ENCODE measurements at places on chromosomes 6 and 20. TPM values are rescaled to one million over a fixed set of nuclear protein-coding genes. Genes with fewer than 3 reads are reported as not detected.
A peak's percentile ranks its signal among the peaks of the same experiment; 100 is the strongest.

TGM3 gene
- polyA plus RNA-seq = not detected

GRCh38 chr6:154981079-154981870 is 13.8 kb upstream of the TIAM2 start:
- no peaks in the 10 kb centered on the region for H3K27me3 ChIP-seq
- H3K4me3 ChIP-seq = no peak overlapping the region
- no peaks in the 10 kb centered on the region for H3K36me3 ChIP-seq
- H3K27ac ChIP-seq = no peak overlapping the region
- no peak for DNase-seq

SLA2 gene
- polyA plus RNA-seq = 11.0 TPM

- no peaks in the 10 kb centered on the region for H3K4me1 ChIP-seq
- H3K27ac ChIP-seq = no peak overlapping the region
- no peak overlapping the region for H3K4me3 ChIP-seq
- no peak for DNase-seq
- no peaks in the 10 kb centered on the region for H3K36me3 ChIP-seq
Measured at GRCh38 chr6:78713564-78713963, 153.8 kb upstream of the IRAK1BP1 start.

L3MBTL1 gene
- 0.74 TPM for polyA plus RNA-seq

- no peak for DNase-seq
- no peaks in the 10 kb centered on the region for H3K4me1 ChIP-seq
- H3K27ac ChIP-seq = no peak overlapping the region
- H3K36me3 ChIP-seq = no peaks in the 10 kb centered on the region
Measured at GRCh38 chr6:86251106-86251505, 608.4 kb upstream of the SYNCRIP start.

- H3K36me3 ChIP-seq = no peaks in the 10 kb centered on the region
- no peaks in the 10 kb centered on the region for H3K27me3 ChIP-seq
- no peak overlapping the region for H3K4me3 ChIP-seq
- H3K27ac ChIP-seq = no peak overlapping the region
- H3K4me1 ChIP-seq = no peaks in the 10 kb centered on the region
Measured at GRCh38 chr6:108421366-108421765, 126.5 kb downstream of the AFG1L start.

KCNK15 gene
- not detected for polyA plus RNA-seq

DNA sequence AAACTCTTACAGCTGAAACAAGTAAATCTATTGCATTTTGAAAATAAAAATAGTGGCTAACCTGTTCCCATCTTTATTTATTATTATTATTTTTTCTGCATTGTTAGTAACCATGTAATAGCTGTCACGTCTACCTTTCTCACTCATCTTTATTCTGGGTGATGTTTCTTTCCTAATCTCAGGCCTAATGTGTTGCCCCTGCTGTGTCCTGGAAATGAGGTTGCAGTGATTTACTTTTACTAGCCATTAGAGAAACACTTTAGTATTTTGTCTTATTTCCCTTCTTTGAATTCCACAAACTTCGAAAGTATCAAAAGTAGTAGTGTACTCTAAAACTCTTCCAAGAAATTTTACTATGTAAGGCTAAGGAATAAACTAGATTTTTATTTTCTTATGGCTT is 546.9 kb downstream of the GRIK2 start:
- no peak for DNase-seq
- no peaks in the 10 kb centered on the region for H3K27me3 ChIP-seq
- no peaks in the 10 kb centered on the region for H3K36me3 ChIP-seq
- no peak overlapping the region for H3K27ac ChIP-seq

DNA sequence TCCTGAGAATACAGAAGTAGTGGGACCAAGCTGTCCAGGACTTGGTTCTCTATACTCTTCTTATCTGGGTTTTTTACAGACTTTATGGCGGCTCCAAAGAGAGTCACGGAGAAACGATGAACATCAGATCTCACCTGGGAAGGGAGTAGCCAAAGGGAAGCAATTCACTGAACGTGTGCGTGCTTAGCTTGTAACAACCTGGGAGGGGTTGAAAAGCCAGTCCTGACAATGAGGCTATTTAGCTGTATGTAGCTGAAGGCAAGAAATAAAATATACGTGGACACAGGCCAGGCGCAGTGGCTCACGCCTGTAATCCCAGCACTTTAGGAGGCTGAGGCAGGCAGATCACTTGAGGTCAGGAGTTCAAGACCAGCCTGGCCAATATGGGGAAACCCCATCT is 18.2 kb upstream of the RBL1 start:
- DNase-seq = no peak
- H3K27ac ChIP-seq = no peak overlapping the region
- no peak overlapping the region for H3K4me3 ChIP-seq
- H3K4me1 ChIP-seq = no peaks in the 10 kb centered on the region
- no peaks in the 10 kb centered on the region for H3K36me3 ChIP-seq
- no peaks in the 10 kb centered on the region for H3K27me3 ChIP-seq

IL17F gene
- not detected for polyA plus RNA-seq

REM1 gene
- not detected for polyA plus RNA-seq

GRCh38 chr6:28089054-28089453 is 8.7 kb downstream of the ZNF165 start:
- H3K4me3 ChIP-seq = no peak overlapping the region
- no peaks in the 10 kb centered on the region for H3K36me3 ChIP-seq
- H3K27ac ChIP-seq = no peak overlapping the region
- H3K27me3 ChIP-seq = no peaks in the 10 kb centered on the region
- DNase-seq = no peak

FYN gene
- 330 TPM for polyA plus RNA-seq

GRCh38 chr6:157879873-157880254 is 56.8 kb downstream of the SNX9 start:
- no peaks in the 10 kb centered on the region for H3K27me3 ChIP-seq
- no peak overlapping the region for H3K27ac ChIP-seq
- DNase-seq = no peak

- no peak overlapping the region for H3K27ac ChIP-seq
- no peaks in the 10 kb centered on the region for H3K4me1 ChIP-seq
- no peaks in the 10 kb centered on the region for H3K36me3 ChIP-seq
- no peak for DNase-seq
Measured at GRCh38 chr6:4687989-4688947, 87.9 kb upstream of the CDYL start.

GRCh38 chr20:63567136-63567385 is 7.0 kb downstream of the HELZ2 start:
- H3K27me3 ChIP-seq = no peaks in the 10 kb centered on the region
- H3K36me3 ChIP-seq = no peaks in the 10 kb centered on the region
- no peak overlapping the region for H3K27ac ChIP-seq
- DNase-seq = no peak
- H3K4me3 ChIP-seq = no peak overlapping the region
- peaks cover 28% of the 10 kb centered on the region for H3K4me1 ChIP-seq

- H3K27me3 ChIP-seq = no peaks in the 10 kb centered on the region
- H3K27ac ChIP-seq = no peak overlapping the region
- H3K36me3 ChIP-seq = no peaks in the 10 kb centered on the region
- no peak overlapping the region for H3K4me3 ChIP-seq
- no peak for DNase-seq
Measured at GRCh38 chr6:130766239-130767144, 60.7 kb upstream of the SMLR1 start.

DNA sequence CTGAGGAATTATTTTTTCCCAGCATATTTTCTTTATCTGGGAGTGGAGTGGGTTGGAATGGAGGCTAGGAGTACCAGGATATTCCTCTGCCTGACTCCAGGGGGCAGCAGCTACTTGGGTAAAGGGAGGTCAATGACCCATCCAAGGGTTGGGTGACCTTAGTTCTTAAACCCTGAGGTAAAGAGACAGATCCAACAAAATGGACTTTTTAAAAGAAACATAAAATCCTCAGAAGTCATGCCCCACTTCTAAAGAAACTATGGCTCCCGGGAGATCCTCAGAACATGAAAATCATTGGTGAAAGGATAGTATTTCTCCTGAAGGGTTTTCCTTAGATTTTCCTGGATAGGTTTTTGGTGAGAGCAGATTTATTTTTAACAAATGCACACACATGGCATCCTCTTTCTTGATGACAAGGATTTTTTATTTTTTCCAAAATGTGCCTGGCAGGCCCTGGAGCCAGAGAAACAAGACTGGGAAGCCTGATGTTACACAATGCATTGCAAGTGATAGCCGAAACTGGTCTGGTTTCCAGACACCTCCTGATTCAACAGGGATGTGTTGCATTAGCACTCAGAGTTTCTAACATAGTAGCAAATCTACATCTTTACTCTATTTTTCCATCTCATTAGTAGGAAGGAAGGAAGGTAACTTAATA is 240.9 kb upstream of the BTBD3 start:
- H3K36me3 ChIP-seq = no peaks in the 10 kb centered on the region
- H3K27me3 ChIP-seq = no peaks in the 10 kb centered on the region
- no peaks in the 10 kb centered on the region for H3K4me1 ChIP-seq

- DNase-seq = no peak
- no peaks in the 10 kb centered on the region for H3K4me1 ChIP-seq
- no peaks in the 10 kb centered on the region for H3K36me3 ChIP-seq
Measured at GRCh38 chr20:36116807-36117441, 37.6 kb upstream of the EPB41L1 start.

COL12A1 gene
- not detected for polyA plus RNA-seq

DNA sequence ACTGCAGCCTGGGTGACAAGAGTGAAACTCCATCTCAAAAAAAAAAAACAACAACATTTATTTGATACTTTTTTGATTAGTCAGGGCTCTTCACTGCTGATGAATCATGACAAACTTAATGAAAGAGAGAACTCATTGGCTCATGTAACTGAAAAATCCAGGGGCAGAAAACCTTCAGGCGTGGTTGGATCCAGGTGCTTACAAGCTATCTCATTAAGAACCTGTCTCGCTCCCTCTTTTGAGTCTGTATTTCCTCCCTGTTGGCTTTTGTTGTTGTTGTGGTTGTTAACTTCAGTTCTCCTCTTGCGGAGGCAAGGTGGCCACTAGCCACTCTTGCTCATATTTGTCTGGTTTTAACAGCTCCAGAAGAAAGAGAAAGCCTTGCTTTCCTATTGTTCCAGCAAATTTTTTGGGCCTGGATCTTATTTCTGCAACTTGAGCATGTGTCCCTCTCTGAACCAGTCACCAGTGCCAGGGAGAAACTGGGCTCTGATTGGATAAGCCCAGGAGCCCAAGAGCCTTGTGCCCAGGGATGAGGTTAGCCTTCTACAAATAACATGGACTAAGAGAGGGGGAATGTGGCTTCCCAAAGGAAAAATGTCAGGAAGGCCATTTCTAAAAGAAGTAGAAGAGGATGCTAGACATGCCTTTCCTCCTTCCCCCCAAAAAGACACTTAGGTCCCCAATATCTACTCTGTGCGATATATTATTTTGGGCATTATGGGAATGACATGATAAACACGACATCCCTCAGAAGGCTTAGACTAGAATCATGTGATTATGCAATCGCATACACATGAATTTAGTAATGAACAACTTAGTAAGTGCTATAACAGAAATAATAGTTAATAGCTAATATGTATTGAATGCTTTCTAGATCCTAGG is 64.5 kb downstream of the PHACTR2 start:
- DNase-seq = no peak
- H3K36me3 ChIP-seq = no peaks in the 10 kb centered on the region
- H3K27me3 ChIP-seq = no peaks in the 10 kb centered on the region
- H3K4me1 ChIP-seq = no peaks in the 10 kb centered on the region
- no peak overlapping the region for H3K27ac ChIP-seq

- peaks cover 65% of the 10 kb centered on the region for H3K4me1 ChIP-seq
- peak; percentile 69 for DNase-seq
- H3K4me3 ChIP-seq = peak overlapping the region; percentile 43
- no peaks in the 10 kb centered on the region for H3K36me3 ChIP-seq
- peak overlapping the region; percentile 90 for H3K27ac ChIP-seq
Measured at GRCh38 chr20:32539817-32540675, 45.1 kb downstream of the NOL4L start.

GRCh38 chr6:128605961-128606360 is 85.6 kb upstream of the PTPRK start:
- H3K36me3 ChIP-seq = no peaks in the 10 kb centered on the region
- H3K27ac ChIP-seq = no peak overlapping the region
- H3K4me1 ChIP-seq = no peaks in the 10 kb centered on the region
- no peak overlapping the region for H3K4me3 ChIP-seq

DNA sequence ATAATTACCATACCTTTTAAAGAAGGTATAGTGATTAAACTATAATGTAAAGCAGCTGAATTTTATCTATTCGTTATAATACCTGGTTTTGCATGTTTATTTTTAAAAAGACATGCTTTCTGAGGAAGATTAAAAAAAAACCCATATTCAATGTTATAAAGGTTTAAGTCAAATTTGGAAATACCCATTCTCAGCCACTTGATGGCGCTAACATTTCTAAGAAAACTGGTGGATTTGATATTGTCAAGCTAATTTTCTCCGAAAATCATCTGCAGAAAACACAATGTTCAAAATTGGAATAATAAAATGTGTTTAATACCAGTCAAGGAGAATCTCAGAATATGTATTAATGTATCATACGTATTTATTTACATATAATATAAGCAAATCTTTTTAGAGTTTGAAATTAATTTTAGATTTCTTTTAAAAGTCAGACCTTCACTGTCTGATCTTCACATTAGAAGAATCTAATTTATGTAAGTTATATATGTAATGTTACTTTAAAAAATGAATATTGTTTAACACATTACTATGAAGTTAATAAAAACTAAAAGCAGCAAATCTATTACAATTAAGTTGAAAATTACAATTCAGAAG is 35.0 kb downstream of the SHPRH start:
- no peak overlapping the region for H3K4me3 ChIP-seq
- H3K4me1 ChIP-seq = no peaks in the 10 kb centered on the region
- H3K27me3 ChIP-seq = no peaks in the 10 kb centered on the region
- H3K27ac ChIP-seq = no peak overlapping the region
- DNase-seq = no peak

GRCh38 chr20:47764154-47764733 is 21.0 kb downstream of the SULF2 start:
- no peaks in the 10 kb centered on the region for H3K27me3 ChIP-seq
- no peaks in the 10 kb centered on the region for H3K4me1 ChIP-seq
- H3K36me3 ChIP-seq = no peaks in the 10 kb centered on the region
- no peak overlapping the region for H3K4me3 ChIP-seq
- H3K27ac ChIP-seq = no peak overlapping the region

DNA sequence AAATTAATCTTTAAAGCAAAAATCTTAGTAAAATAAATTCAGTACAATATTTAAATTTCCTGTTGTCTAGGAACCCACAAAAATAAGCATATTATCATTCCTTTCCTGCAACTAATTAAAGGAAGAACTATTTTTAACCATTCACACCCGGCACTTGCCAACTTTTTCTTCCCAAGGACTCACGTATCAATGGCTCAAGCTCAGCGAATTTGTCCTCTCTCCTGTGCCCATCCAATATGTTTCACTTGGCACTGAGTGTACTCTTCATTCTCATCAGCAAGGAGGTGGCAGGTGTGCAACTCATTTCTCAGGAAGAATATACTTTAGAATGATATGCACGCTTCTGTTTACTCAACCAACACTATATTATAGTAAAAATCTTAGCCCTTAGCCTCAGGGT is 419.4 kb downstream of the C6orf118 start:
- H3K36me3 ChIP-seq = no peaks in the 10 kb centered on the region
- H3K27ac ChIP-seq = no peak overlapping the region
- no peak overlapping the region for H3K4me3 ChIP-seq
- no peaks in the 10 kb centered on the region for H3K27me3 ChIP-seq
- no peaks in the 10 kb centered on the region for H3K4me1 ChIP-seq
- DNase-seq = no peak

- H3K4me1 ChIP-seq = no peaks in the 10 kb centered on the region
- no peaks in the 10 kb centered on the region for H3K27me3 ChIP-seq
- H3K4me3 ChIP-seq = no peak overlapping the region
- DNase-seq = no peak
- no peaks in the 10 kb centered on the region for H3K36me3 ChIP-seq
Measured at GRCh38 chr6:40744835-40745234, 157.7 kb upstream of the LRFN2 start.

PLG gene
- polyA plus RNA-seq = not detected
